Ascending aorta (tissue), 2 donors: ENCODE measurements at places on chromosomes 13 and 19. TPM values are rescaled to one million over a fixed set of nuclear protein-coding genes. Genes with fewer than 3 reads are reported as not detected.

DNA sequence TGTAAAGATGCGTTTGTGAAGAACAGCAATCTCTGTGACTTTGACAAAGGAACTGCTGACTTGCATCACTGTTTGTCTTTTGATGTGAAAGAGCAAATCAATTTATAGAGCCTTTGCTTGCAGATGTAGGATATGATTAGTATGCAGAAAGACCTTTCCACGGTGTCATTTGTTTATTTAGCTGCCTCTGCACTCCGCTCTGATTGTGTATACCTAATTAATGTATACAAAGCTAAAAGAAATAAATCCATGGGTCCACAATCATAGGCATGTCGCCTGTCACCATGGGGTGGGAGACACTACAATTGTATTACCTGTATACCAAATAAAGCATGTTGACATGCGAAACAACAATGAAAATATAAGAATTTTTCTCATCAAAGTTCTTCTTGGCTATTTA lies 410.7 kb downstream of the MZT1 start:
- no peaks in the 10 kb centered on the region for H3K36me3 ChIP-seq
- H3K4me1 ChIP-seq: no peaks in the 10 kb centered on the region
- no peak overlapping the region for H3K27ac ChIP-seq
- H3K27me3 ChIP-seq: no peaks in the 10 kb centered on the region
- no peak overlapping the region for H3K4me3 ChIP-seq

DNA sequence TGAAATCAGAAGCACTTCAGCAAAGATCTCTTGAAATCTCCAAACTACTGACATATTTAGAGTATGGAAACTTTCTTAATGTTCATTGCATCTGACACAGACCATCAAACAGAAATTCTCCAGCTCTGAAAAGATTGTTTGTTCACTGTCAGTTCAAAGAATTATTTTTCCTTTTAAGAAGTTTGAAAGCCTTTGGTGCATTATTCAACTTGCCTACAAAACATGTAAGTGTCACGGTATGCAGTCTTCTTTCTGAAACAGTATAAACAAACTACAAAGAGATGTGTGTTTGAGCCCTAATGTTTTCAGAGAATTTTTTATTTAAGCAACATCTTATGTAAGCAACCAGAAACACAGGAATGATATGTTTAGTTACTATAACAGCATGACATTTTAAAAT lies 125.4 kb downstream of the FGF14 start:
- no peaks in the 10 kb centered on the region for H3K4me1 ChIP-seq
- DNase-seq: no peak
- no peaks in the 10 kb centered on the region for H3K36me3 ChIP-seq
- H3K27ac ChIP-seq: no peak overlapping the region

GNG7 gene
- 0.96 TPM for total RNA-seq

- no peak for DNase-seq
- H3K4me1 ChIP-seq: no peaks in the 10 kb centered on the region
- no peaks in the 10 kb centered on the region for H3K27me3 ChIP-seq
Observed at GRCh38 chr19:13961826-13962698, 9.8 kb downstream of the DCAF15 start.

GRCh38 chr13:23598369-23598768 lies 28.2 kb downstream of the TNFRSF19 start:
- H3K27me3 ChIP-seq: no peaks in the 10 kb centered on the region
- no peaks in the 10 kb centered on the region for H3K4me1 ChIP-seq
- no peaks in the 10 kb centered on the region for H3K36me3 ChIP-seq
- no peak for DNase-seq
- H3K27ac ChIP-seq: no peak overlapping the region

ZNF468 gene
- total RNA-seq: 5.2 TPM

GRCh38 chr19:33117501-33117900 lies 14.4 kb upstream of the WDR88 start:
- H3K27ac ChIP-seq: no peak overlapping the region
- no peaks in the 10 kb centered on the region for H3K27me3 ChIP-seq
- no peak overlapping the region for H3K4me3 ChIP-seq
- H3K36me3 ChIP-seq: peaks cover 65% of the 10 kb centered on the region
- no peaks in the 10 kb centered on the region for H3K4me1 ChIP-seq

DNA sequence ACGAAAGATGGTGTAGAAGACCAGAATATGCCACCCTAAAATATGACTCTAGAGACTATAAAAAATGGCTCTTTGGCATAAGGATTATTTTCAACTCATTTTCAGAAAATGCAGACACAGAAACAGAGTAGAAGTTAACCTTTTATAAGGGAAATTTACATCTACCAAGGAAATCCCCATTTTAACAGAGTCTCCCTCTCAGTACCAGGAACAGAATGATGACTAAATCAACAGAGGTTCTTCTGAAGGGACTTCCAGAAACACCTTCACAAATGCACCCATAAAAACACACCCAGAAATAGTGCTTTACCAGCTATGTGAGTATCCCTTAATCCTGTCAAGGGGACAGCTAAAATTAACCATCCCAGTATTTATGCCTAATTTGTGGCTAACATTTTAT lies 29.1 kb downstream of the PLPP2 start:
- no peaks in the 10 kb centered on the region for H3K27me3 ChIP-seq
- no peaks in the 10 kb centered on the region for H3K36me3 ChIP-seq
- DNase-seq: no peak
- H3K27ac ChIP-seq: no peak overlapping the region
- H3K4me1 ChIP-seq: no peaks in the 10 kb centered on the region

PSG7 gene
- total RNA-seq: not detected

DNA sequence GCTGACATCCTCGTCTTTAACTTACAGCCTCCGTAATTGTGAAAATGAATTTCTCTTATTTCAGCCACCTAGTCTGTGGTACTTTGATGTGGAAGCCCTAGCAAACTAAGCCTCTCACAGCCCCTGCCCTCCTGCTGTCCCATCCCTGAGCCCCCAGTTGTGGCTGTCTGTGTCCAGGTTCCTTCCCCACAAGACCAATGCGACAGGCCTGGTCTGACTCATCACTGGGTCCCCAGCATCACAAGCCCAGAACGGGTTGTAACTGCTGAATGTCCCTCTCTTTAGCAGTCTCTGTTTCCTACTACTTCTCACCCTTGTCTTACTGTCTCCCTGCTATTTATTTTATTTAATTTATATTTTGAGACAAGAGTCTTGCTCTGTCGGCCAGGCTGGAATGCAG lies 5.7 kb downstream of the POU2F2 start:
- H3K4me1 ChIP-seq: no peaks in the 10 kb centered on the region
- no peak overlapping the region for H3K4me3 ChIP-seq
- H3K36me3 ChIP-seq: no peaks in the 10 kb centered on the region
- H3K27me3 ChIP-seq: peaks cover 4% of the 10 kb centered on the region
- no peak for DNase-seq

DNA sequence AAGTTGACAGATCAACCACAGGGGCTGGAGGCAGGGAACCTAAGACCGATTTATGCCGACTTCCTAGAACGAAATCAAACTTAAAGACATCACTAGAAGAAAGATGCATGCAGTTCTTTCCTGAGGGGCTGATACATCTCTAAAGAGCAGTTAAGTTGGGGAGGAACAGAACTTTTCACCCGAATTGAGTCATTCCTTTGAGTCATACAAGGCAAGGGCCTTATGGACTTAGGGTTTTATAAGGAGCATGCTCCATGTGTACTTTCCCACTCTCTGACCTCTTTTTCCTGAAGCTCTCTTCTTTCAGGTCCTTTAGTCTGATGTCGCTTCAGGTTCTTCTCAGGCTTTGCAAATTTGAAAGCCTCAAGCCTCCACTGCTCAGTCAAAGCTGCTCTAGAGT lies 7.9 kb upstream of the FBXL3 start:
- H3K4me3 ChIP-seq: no peak overlapping the region
- no peaks in the 10 kb centered on the region for H3K4me1 ChIP-seq
- no peaks in the 10 kb centered on the region for H3K27me3 ChIP-seq
- H3K36me3 ChIP-seq: no peaks in the 10 kb centered on the region
- H3K27ac ChIP-seq: no peak overlapping the region

GRCh38 chr13:108734676-108735075 lies 105.3 kb downstream of the MYO16 start:
- no peaks in the 10 kb centered on the region for H3K36me3 ChIP-seq
- DNase-seq: no peak
- no peaks in the 10 kb centered on the region for H3K27me3 ChIP-seq
- H3K4me1 ChIP-seq: no peaks in the 10 kb centered on the region
- H3K4me3 ChIP-seq: no peak overlapping the region

DNA sequence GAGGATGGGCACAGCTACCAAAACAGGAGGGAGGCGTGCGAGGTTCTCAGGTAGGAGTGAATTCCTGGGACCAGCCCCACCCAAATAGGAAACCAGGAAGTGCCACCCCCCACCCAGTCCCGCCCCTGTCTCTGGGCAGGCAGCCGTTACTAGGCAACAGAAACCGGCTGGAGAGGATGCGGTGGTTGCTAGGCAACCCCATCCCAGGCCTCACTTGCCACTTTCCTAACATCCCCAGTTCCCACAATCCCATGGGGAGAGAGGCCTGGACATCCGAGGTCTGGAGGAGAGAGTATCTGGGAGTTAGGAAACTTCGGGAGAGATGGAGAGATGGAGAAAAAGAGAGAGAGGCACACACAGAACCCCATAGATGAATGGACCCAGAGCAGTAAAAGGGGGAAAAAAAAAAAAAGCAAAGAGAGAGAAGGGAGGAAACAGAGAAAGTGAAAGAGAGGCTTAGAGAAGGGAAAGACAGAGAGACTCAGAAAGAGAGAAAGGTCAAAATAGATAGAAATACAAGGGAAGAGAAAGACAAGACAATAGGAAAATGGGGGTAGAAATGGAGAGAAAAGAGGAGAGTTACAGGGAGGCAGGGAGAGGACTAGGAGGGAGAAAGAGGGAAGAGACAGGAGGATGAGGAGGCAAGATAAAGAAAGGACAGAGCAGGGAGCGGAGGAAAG lies 3.8 kb downstream of the GRIK5 start:
- DNase-seq: no peak
- no peak overlapping the region for H3K4me3 ChIP-seq

MYH14 gene
- total RNA-seq: 8.6 TPM

F10 gene
- 15.8 TPM for total RNA-seq

PBX4 gene
- total RNA-seq: not detected

DNA sequence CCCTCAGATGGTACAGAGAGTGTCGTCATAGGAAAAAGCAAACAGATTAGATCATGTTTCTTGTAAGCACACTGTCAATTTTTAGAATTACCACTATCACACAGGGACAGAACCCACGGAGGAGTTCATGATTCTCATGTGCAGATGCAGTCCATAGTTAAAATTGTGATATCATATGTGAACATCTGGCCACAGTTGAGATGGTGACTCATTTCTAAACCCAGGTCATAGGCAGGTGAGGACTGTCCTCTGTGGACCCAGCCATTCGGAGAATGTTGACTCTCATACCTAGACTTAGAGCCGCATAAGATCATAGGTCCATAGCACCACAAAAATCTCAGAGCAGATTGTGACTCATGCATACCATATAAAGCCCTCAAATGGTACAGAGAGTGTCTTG lies 17.8 kb upstream of the ZNF730 start:
- no peaks in the 10 kb centered on the region for H3K4me1 ChIP-seq
- no peak overlapping the region for H3K27ac ChIP-seq
- H3K27me3 ChIP-seq: no peaks in the 10 kb centered on the region
- H3K4me3 ChIP-seq: no peak overlapping the region

FAM216B gene
- total RNA-seq: not detected

DNA sequence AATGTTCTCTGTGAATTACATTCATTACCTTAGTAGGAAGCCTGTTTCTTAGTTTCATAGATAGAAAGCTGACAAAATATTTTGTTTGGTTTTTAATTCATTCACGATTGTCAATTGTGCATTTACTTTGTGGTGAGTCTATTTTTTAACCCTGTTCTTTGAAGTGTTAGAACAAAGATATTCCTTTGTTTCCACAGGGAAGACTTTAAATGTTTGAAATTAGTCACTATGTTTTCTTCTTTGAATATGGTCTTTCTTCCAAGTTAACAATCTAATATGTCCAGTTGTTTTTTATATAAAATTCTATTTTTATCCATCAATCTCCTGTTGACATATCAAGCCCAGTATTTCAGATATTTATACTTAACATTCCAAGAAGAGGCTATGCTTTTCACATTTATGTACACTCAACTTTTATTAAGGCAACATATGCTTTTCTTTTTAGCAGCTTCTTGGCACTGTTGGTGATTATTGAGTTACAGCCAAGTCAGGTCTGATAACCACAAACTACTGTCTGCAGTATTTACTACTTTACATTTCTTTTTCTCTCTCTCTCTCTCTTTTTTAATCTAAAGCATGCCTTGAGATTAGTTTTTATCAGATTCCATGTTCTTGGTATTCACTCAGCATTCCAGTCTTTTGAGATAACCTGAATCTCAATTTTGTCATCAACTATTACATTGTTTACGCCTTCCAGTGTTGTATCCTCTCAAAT lies 812.8 kb upstream of the SLC10A2 start:
- no peak overlapping the region for H3K4me3 ChIP-seq
- H3K27me3 ChIP-seq: no peaks in the 10 kb centered on the region
- H3K4me1 ChIP-seq: no peaks in the 10 kb centered on the region

- no peaks in the 10 kb centered on the region for H3K27me3 ChIP-seq
- no peaks in the 10 kb centered on the region for H3K4me1 ChIP-seq
- no peak overlapping the region for H3K27ac ChIP-seq
Observed at GRCh38 chr13:47233734-47234133, 336.9 kb upstream of the HTR2A start.

GRCh38 chr13:101309014-101309619 lies 107.2 kb downstream of the NALCN start:
- no peak overlapping the region for H3K4me3 ChIP-seq
- H3K27me3 ChIP-seq: no peaks in the 10 kb centered on the region
- no peaks in the 10 kb centered on the region for H3K36me3 ChIP-seq
- H3K4me1 ChIP-seq: peaks cover 29% of the 10 kb centered on the region
- H3K27ac ChIP-seq: peak overlapping the region; percentile 80
- DNase-seq: no peak

GRCh38 chr13:82292334-82292733 lies 1589.9 kb downstream of the SLITRK1 start:
- no peaks in the 10 kb centered on the region for H3K36me3 ChIP-seq
- H3K27me3 ChIP-seq: no peaks in the 10 kb centered on the region
- no peak overlapping the region for H3K4me3 ChIP-seq
- no peak for DNase-seq
- H3K4me1 ChIP-seq: no peaks in the 10 kb centered on the region
- no peak overlapping the region for H3K27ac ChIP-seq

DNA sequence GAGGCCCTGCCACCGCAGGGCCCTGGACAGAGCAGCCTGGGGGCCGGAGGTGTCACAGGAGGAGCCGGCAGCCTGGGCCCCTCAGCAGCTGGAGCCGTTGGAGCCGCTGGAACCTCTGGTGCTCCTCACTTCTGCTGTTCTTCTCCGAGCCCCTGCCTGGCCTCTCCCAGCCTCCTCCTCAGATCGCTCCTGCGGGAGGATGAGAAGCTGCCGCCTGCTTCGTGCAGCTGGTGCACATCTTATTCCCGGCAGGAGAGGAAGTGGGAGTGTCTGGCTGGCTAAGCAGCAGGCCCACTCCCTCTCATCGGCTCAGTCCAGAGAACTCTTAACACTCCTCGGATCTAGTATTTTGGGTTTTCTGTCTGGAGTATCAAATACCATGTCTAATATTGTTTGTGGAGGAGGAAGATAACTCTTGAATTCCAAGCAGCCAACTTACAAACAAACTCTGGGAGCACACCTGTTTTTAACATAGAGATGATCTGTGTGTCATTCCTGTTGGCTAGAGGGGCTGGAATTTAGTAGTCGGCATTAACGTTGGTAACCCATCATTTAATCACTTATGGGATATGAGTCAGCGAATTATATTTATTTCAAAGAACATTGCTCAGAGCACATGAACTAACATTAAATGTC lies 37.1 kb upstream of the RNF113B start:
- no peak overlapping the region for H3K27ac ChIP-seq
- H3K4me1 ChIP-seq: no peaks in the 10 kb centered on the region
- H3K36me3 ChIP-seq: no peaks in the 10 kb centered on the region
- DNase-seq: no peak
- H3K4me3 ChIP-seq: no peak overlapping the region
